ENCODE measurements at places on chromosomes 2 and 18.

DNA sequence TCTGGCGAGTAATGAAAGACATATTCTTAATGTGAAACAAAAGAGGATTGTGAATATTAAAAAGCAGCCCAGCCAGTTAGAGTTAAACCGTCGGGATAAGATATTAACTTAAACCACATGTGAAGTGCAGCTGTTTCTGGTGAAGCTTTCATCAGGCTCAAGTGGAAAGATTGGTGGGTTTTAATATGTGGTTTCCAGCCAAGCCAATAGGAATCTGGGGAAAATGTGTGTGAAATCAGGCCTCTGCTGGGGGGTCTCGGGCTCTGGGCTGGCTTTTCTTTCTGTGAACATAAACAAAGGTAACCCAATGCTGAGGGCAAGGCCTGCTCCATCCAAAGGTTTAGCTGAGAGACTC is 279.6 kb downstream of the SLC4A3 start:
- no peak for DNase-seq

DNA sequence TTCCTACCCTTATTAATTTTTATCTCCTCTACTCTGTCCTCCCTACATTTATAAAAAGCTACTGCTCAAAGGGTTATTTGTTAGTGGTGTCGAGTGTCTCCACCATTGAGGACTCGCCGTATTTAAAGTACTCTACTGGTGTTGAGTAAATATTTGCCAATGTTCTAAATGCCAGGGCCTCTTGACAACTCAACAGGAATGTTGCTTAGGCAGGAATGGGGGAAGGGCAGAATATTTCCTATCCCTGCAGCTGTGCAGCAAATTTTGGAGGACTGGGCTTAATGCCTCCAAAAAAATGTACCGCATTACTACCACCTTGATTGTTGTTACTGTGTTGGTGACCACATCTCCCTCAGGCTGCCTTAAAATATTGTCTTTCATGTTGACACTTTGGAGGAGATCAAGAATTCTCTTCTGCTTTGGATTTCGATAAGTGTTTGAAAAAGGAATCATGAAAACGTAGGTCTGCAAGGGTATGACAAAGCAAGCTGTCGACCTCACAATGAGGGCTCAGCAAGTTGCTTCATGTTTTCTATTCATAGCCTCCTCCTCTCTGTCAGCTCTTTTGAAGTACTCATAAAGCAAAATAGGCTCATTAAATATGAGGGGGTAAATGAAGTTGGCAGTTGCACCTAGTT is 84.3 kb downstream of the EFEMP1 start:
- peak; percentile 54 for DNase-seq

DNA sequence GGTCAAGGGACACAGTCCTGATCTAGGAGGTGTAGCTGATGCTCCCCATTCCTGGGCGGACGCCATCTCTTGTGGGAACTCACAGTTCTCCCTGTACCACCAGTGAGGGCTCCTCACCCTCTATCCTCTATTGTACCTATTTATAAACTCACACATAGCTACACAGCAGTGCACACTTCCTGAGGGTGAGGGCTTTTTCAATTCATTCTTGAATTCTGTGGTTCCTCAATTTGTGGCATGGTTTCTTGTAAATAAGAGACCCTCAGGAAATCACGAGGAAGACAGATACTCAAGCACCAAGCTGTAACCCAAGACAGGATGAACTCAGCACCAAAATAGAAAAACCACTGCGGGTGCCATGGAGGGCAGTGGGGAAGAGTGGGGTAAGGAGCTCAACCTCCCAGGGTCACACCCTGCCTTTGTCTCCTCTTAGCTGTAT is 245.9 kb upstream of the PXDN start:
- no peak for DNase-seq

DNA sequence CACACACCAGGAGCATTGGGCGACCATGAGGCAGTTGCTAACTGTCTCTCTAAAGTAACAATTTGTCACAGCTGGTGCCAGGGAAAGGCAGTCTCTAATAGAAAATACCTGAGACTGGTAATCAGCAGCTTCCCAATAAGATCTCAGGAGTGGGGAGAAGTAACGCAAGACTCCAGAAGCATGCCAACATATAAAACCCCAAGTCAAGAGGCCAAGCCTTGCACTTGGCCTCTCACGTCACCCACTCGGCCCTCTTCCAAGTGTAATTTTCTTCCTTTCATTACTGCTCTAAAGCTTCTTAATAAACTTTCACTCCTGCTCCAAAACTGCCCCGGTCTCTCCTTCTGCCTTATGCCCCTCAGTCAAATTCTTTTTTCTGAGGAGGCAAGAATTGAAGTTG is 455.6 kb upstream of the ACVR2A start:
- no peak for DNase-seq

DNA sequence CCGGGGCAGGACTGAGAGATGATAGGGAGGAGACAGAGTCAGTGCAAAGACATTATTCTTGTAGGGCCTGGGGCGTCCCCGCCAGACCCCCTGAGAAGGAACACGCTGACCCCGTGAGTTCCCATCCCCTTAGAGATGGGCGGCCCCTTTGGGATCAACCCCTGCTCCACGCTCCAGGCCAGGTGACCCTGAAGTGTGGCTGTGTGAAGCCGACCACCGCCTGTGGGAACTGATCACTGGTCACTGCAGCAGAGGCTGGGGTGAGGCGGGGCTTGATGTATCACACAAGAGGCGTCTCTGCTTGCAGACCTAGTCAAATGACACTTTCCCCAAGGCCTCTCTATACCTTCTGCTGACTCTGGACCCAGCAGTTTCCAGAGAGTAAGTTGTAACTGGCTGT is 157.4 kb upstream of the TWIST2 start:
- no peak for DNase-seq

- DNase-seq: no peak
Observed at GRCh38 chr2:108621087-108621559, 86.9 kb downstream of the LIMS1 start.

GRCh38 chr18:31162419-31162793 is 250 bp downstream of the DSC1 start:
- no peak for DNase-seq

DNA sequence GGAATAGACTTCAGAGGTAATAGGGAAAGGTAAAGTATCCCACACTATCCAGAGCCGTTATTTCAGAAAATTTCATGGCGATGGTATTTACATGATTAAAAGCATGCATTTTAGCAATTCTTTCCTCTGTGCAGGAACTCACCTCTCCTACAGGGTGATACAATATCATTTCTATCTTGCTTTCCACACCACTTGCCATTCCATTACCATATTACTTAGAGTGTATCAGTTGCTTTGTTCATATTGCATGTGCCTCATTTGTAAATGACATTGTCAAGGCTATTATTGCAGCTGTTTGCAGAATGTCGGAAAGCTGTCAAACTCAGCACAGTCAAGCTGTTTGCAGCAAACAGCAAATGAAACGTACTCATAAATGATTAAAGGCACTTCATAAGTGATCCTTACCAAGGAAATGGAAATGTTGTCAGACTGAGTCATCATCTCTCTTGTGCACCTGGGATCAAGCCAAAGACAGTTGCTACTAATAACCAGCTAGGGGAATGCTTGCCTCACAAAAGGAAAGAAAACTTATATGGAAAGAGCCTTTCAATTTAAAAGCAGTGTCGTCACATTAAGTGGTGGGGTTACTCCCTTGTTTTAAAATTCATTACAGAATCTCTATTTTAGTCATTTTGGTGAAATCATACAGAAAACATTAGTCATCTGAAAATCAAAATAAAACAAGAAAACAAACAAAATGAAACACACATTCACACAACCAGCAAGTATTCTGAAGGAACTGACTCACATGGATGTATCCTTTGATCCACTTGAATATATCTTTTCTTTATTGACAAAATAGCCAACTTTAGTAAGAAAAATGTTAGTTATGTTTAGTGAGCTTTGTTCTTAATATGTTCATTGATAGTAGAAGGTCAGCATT is 1064.1 kb upstream of the CNTNAP5 start:
- DNase-seq: peak; percentile 48

DNA sequence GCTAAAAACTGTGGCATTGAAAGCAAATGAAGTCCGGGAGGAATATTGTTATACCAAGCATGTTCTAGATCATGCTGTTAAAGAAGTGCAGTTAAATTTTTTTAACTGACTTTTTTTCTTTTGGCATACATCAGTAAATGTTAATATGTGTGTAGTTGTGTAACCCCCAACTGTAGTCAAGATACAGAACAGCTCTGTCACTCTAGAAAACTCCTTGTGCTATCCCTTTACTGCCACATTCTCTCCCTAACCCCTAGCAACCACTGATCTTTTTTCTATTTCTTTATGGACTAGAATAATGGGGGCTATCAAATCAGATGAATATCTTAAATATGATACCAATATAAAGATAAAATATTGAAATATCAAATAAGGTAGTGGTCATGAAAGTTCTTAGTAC is 46.4 kb downstream of the LCLAT1 start:
- no peak for DNase-seq

DNA sequence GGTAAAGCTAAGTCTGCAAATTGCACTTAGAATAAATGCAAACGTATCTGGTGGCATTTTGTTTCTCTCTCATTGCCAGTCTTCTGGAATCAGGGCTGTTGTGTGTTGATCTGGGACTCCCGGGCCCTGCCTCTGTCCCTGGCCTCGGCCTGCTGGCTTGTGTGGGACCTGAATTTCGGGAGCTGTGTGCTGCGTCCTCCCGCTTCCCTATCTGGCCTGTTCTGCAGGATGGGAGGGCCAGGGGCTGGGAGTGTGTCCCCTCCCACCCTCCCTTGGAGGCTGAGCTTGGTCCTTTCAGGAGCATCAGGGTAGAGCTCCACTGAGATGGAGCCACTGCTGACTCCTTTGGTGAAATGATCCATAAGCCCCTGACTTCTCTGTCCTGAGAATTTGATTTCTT is 118.5 kb downstream of the ACKR3 start:
- no peak for DNase-seq

- DNase-seq: no peak
Observed at GRCh38 chr2:229375251-229375650, 104.2 kb upstream of the PID1 start.

DNA sequence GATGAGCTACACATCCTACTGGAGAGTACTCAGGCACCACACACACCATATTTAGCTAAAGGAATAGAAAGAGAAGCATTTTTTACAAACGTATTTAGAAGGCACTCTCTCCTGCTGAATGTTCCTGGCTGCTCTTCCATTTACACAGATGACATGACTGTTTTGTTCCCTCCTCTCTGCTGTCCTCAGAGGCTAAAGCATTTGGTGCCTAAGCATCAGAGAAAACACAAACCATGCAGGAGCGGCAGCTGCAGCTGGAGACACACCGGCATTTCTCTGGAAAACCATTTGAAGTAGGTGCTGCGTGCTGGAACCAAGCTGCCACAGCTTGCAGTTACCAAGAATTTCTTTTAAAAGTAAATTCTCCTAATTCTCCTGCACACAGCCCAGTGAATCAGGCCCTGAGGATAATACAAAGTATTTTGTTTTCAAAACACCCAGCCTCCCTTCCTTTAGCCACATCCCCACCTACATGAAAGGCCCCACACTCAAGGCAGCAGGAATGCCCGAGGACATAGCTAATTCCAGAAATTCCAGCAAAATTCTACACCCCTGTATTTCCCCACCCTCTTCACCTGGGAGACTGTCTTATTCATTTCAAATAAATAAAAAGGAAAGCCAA is 488.9 kb upstream of the SOX11 start:
- no peak for DNase-seq

DNA sequence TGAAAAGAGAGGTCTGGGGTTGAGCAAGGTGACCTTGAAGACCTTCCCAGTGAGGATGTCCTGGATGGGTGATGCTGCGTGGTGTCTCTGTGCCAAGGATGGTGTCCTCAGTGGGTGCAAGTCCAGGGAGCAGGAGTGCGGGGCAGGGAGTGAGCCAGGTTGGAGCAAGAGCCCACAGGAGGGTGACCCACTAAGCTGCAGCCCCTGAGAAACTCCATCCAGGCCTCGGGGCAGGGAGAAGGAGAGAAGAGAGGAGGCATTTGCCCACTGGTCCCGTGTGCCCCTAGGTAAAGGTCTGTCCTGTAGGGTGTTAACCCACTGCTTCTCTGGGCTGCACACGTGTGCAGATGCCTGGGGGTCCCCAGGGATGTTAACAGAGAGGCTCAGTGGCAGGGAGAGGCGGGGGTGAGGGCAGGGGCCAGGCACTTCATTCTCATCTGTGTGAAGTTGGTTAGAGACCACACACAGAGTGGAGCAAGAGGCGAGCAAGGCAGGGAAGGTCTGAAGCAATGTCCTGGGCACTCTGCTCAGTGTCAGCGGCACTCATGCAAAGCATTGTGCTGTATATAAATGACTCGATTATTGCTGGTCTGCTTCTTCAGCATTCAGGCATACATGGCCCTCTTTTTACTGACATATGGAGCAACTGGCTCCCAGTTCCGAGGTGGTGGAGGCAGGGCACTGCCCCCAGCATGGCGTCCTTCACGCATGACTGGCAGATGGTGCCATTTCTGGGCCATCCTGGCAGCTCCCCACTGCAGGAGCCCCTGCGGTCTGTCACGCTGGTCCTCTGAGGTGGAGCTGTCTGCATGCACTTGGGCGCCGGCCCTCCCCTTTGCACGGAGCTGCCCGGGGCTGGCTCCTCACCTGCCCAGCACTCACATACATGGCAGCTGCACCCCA is 117.2 kb upstream of the HS6ST1 start:
- no peak for DNase-seq

GRCh38 chr2:179602452-179602851 is 259.0 kb downstream of the ZNF385B start:
- DNase-seq: no peak

GRCh38 chr2:38600242-38600891 is 2.4 kb downstream of the HNRNPLL start:
- DNase-seq: peak; percentile 11

DNA sequence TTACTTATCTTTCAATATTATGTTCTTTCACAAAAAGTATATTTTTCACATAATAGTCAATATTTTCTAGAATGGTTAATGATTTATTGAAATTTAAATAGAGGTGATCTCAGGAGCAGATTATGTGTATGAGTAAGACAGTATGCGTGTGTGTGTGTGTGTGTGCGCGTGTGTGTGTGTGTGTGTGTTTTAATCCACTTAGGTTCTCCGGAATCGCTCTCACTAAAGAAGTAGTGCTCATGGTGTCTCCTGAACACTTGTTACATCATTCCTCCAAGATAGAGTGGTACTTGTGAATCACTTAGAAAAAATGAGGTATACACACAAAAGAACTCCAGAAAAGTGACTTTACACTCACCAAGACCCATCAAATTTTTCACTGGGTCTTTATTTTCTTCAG is 91.0 kb upstream of the KCNH7 start:
- peak; percentile 35 for DNase-seq

GRCh38 chr2:124822516-124822915 is 797.4 kb downstream of the CNTNAP5 start:
- DNase-seq: no peak
